Right cardiac atrium (tissue), 5 donors: ENCODE measurements at places on chromosomes 13 and 19.

GRCh38 chr19:48511800-48512503 is at the start of gene LMTK3:
LMTK3 (minus strand) TSS chr19:48511835; CDS start chr19:48511576, 259 bp downstream.
- peak; percentile 72 for DNase-seq

GRCh38 chr13:95030821-95031343 is 270.4 kb downstream of the ABCC4 start:
- DNase-seq, result no peak

GRCh38 chr13:42477596-42478190 is 96.3 kb upstream of the TNFSF11 start:
- DNase-seq, result peak; percentile 46

- DNase-seq, result no peak
Observed at GRCh38 chr19:10921910-10922637, 6.4 kb downstream of the YIPF2 start.

- peak; percentile 93 for DNase-seq
Observed at GRCh38 chr19:23762884-23763711, 4.4 kb upstream of the ZNF681 start.

- DNase-seq, result no peak
Observed at GRCh38 chr13:66693656-66694055, 536.5 kb downstream of the PCDH9 start.

DNA sequence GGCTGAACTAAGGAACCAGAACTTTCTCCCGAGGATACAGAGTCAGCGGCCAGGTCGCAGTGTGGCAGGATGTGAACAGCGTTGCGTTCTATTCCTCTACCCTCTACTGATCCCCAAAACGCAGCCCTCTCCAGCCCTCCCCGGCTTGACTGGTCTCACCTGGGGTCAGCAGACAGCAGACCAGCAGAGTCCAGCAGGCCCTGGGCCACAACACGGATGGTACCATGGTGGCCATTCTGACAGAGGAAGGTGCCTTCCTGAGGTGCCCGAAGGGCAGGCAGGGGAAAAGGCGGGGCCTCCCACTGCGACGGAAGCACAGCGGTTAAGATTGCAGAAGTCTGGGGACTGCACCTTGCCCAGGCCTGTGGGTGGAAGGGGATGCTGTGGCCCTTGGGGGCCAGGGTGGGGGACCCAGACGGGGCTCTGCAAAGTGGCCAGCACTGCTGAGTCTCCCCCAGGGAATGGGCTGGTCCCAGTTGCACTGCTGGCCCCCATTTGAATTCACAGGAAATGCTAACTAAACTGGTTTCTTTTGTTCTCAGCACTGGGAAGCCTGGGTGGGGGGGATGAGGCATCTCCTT is at the start of gene ICAM3:
ICAM3 (minus strand) TSS at position 245 of the 581 bp plus-strand sequence; CDS start at position 235, 10 bp downstream.
- DNase-seq, result peak; percentile 63

- no peak for DNase-seq
Observed at GRCh38 chr19:51594774-51595109, 23.7 kb downstream of the ZNF175 start.

- DNase-seq, result no peak
Observed at GRCh38 chr13:52847682-52848432, 583 bp downstream of the PCDH8 start.

- peak; percentile 80 for DNase-seq
Observed at GRCh38 chr19:55640577-55641425, at the start of gene ZNF580. ZNF580 (plus strand) TSS chr19:55641002; CDS start chr19:55642509, 1,507 bp downstream.

GRCh38 chr19:6739883-6740588 is 556 bp downstream of the TRIP10 start:
- DNase-seq, result peak; percentile 81

DNA sequence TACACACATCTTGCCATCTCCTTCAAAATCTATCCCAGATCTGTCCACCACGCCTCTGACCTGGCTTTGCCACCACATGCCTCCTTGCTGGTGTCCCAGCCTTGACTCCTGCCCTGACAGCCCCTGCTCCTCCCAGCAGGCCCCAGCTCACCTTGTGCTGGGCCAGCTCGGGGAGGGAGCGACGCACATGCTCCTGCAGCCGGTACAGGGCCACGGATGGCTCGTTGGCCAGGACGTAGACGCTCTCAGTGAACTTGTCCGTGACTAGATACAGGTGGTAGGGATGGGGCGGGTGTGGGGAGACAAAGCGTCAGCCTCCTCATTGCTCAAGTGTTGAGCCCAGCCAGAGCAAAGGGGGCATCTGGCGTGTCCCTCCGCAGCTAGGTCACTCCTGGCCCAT is 5.2 kb downstream of the BORCS8 start:
- no peak for DNase-seq

DNA sequence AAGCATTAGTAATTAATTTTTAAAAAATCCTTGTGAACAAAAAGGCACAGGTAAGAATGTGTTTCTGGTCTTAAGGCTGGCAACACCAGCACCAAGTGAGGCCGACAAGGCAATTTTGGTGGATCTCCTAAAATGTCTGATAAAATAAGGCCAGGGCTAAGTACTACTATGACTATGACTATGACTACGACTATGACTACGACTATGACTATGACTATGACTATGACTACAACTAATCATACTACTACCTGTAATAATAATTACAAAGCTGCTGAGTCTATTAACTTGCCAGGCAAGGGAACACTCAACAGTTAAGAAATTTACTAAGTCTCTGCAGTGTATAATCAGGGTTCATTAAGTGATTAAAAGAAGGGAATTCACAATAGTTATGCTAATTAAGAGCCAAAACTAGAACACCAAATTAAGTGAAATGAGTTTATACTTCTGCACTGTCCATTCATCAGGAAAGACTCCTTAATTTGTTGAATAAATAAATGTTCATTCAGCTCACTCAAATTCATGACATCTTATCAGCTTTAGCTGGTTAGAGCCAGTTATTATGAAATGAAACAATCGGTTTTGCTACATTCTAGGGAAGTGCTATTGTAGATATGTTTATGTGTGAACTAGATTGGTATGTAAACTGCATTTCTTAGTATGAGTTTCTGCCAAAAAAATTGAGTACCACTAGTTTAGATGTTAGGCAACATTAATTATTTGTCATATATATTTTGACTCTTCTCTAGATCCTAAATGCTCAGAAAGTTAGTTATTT is 1626.2 kb upstream of the PCDH20 start:
- DNase-seq, result no peak

- peak; percentile 62 for DNase-seq
Observed at GRCh38 chr19:39430675-39431593, 4.8 kb downstream of the RPS16 start.
